Chondrocyte (in vitro differentiated cells): ENCODE measurements at places on chromosomes 3 and 15. TPM values are rescaled to one million over a fixed set of nuclear protein-coding genes. Genes with fewer than 3 reads are reported as not detected.
A peak's percentile ranks its signal among the peaks of the same experiment; 100 is the strongest.

GRCh38 chr15:82855286-82856100 is 46.1 kb downstream of the WHAMM start:
- H3K4me3 ChIP-seq = no peak overlapping the region
- H3K27ac ChIP-seq = no peak overlapping the region
- H3K27me3 ChIP-seq = no peaks in the 10 kb centered on the region
- H3K36me3 ChIP-seq = peaks cover 4% of the 10 kb centered on the region
- H3K4me1 ChIP-seq = no peaks in the 10 kb centered on the region

ZNF662 gene
- not detected in 3 replicates for total RNA-seq

DNA sequence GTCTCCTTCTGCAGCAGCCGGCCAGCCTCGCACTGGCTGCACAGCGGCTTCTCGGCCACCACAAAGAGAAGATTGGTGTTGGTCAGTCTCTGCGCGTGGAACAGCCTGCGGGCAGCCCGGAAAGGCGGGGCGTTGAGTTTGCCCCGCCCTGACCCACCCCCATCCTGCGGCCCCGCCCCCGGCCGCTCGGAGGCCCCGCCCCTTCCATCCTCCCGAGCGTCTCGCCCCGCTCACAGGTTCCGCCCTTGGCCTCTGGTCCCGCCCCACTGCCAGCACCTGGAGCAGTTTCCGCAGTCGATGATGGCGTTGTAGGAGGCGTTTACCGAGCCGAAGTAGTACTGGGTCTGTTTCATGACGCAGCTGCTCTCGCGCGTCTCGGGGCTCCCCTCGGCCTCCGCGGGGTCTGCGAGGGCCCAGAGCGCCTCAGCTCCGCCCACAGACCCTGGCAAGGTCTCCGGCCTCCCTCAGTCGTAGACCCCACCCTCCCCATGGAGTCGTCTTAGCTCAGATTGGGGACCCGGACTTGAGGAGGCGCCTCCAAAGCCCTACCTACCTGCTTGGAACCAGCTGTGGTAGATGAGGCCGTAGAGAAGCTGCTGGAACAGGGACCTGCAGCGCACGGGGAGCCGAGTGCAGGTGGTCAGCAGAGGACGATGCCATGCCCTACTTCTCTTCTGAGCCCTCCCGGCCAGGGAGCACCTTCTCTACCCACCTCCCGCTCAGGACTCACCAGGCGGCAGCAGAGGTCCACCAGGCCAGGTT is 5.9 kb upstream of the TMEM115 start:
- no peaks in the 10 kb centered on the region for H3K36me3 ChIP-seq
- no peaks in the 10 kb centered on the region for H3K27me3 ChIP-seq
- H3K4me3 ChIP-seq = peak overlapping the region; percentile 80
- H3K4me1 ChIP-seq = peaks cover 7% of the 10 kb centered on the region
- H3K27ac ChIP-seq = peak overlapping the region; percentile 45
- DNase-seq = no peak

FAM227B gene
- total RNA-seq = 1.00 to 2.2 TPM (median 1.9 TPM) in 3 replicates

FEZF2 gene
- not detected in 3 replicates for total RNA-seq

DNA sequence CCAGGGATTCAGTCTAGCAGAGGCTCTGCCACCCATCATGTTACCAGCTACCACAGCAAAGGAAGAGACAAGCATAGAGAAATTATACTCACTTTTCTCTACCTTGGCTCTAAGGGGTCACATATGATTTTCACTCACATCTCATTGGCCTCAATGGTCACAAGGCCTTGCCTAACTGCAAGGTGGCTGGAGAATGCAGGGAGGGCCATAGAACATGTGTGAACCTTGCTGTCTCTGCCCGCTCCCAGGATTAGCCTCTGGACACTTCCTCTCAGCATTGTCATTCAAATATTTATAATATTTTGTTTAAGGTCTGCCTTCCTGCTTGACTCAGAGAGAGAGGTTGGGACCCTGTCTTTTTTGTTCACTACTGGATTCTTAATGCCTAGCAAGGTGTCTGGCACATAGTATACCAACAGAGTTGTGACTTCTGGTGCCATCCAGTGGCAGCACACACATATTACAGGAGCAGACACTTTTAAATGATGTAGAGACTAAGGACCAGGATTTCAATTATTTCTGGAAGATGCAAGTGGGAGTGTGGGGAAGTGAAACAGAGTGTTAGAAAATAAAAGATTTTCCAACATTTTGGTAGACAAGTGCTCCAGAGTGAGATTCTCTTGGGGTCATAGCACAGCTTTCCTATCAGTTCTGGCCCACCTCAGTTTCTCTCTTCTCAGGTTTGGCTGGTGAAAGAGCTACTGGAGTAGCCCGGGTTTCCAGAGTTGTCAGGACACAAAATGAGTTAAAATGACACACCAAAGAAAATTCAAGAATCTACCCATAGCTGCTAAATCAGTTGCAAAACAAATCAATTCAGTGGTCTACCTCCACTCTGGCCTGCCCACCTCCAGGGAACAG is 119.0 kb upstream of the RASGRP1 start:
- no peak overlapping the region for H3K4me3 ChIP-seq
- no peak overlapping the region for H3K27ac ChIP-seq
- H3K27me3 ChIP-seq = no peaks in the 10 kb centered on the region
- H3K4me1 ChIP-seq = peaks cover 7% of the 10 kb centered on the region

DNA sequence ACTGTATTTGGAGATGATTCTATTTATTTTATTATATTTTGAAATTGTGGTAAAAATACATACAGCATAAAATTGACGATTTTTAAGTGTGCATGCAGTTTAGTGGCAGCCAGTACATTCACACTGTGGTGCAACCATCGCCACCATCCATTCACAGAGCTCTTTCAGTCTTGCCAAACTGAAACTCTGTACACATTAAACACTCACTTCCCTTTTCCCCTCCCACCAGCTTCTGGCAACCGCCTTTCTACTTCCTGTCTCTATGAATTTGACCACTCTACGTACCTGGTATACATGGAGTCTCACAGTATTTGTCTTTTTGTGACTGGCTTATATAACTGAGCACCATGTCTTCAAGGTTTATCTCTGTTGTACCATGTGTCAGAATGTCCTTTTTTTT is 303.3 kb upstream of the ATP10A start:
- no peak for DNase-seq
- peaks cover 13% of the 10 kb centered on the region for H3K27me3 ChIP-seq
- no peaks in the 10 kb centered on the region for H3K4me1 ChIP-seq
- H3K36me3 ChIP-seq = no peaks in the 10 kb centered on the region

LTK gene
- 0.73 to 1.4 TPM (median 1.0 TPM) in 3 replicates for total RNA-seq

ZBTB47 gene
- total RNA-seq = 38.8 to 44.4 TPM (median 40.0 TPM) in 3 replicates

GRCh38 chr3:175346573-175347356 is 487.6 kb downstream of the NAALADL2 start:
- H3K4me3 ChIP-seq = no peak overlapping the region
- H3K27me3 ChIP-seq = no peaks in the 10 kb centered on the region
- no peaks in the 10 kb centered on the region for H3K36me3 ChIP-seq
- H3K4me1 ChIP-seq = peaks cover 10% of the 10 kb centered on the region
- no peak overlapping the region for H3K27ac ChIP-seq

DNA sequence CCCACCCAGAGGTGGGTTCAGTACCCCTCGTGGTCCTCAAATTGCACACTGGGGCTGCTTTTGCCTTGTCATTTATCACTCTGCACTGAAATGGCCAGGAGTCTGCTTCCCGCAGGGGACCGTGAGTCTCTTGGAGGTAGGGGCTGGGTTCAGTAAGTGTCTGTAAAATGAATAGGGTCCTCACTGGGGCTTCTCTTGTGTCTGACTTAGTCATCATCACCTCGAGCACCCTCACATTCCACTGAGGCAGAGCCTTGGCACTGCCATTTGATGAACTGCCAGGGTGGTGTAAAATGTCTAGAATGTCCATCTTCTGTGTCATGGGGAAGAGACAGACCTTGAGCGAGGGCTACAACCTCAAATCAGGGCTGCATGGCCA is 61.0 kb upstream of the RYK start:
- H3K36me3 ChIP-seq = no peaks in the 10 kb centered on the region
- H3K27me3 ChIP-seq = no peaks in the 10 kb centered on the region
- H3K4me1 ChIP-seq = peaks cover 80% of the 10 kb centered on the region
- H3K4me3 ChIP-seq = no peak overlapping the region
- DNase-seq = no peak
- H3K27ac ChIP-seq = peak overlapping the region; percentile 94

- no peaks in the 10 kb centered on the region for H3K27me3 ChIP-seq
- no peaks in the 10 kb centered on the region for H3K36me3 ChIP-seq
- peaks cover 8% of the 10 kb centered on the region for H3K4me1 ChIP-seq
- H3K4me3 ChIP-seq = no peak overlapping the region
- DNase-seq = no peak
- H3K27ac ChIP-seq = no peak overlapping the region
These were observed 72.0 kb upstream of the PYGO1 start for GRCh38 chr15:55660153-55660552.

DNA sequence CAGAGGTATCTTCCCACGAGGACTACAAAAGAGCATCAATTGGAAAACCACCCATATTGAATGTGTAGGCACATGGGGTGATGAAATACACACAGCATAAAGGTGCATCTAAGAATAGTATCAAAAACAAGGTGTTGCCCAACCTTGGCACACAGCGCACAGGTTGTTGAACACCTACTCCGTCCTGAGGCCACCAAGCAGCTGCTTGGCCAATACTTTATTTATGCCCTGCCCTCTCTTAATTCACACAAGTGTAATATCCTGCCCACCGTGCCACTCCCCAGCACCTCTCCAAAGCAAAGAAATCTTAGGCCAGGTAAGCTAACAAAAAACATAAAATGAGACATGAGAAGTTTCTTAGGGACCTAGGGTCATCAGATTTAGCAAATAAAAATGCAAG is 31.2 kb downstream of the WWTR1 start:
- H3K27ac ChIP-seq = no peak overlapping the region
- H3K27me3 ChIP-seq = no peaks in the 10 kb centered on the region
- no peaks in the 10 kb centered on the region for H3K36me3 ChIP-seq
- H3K4me3 ChIP-seq = no peak overlapping the region

- H3K4me1 ChIP-seq = peaks cover 46% of the 10 kb centered on the region
- no peak overlapping the region for H3K4me3 ChIP-seq
- H3K36me3 ChIP-seq = peaks cover 13% of the 10 kb centered on the region
- H3K27ac ChIP-seq = no peak overlapping the region
These were observed 8.5 kb upstream of the MUSTN1 start for GRCh38 chr3:52843108-52843865.

- H3K27me3 ChIP-seq = no peaks in the 10 kb centered on the region
- H3K4me3 ChIP-seq = no peak overlapping the region
- H3K4me1 ChIP-seq = peaks cover 11% of the 10 kb centered on the region
- H3K36me3 ChIP-seq = peaks cover 44% of the 10 kb centered on the region
- H3K27ac ChIP-seq = no peak overlapping the region
- no peak for DNase-seq
These were observed 81.7 kb downstream of the DHX30 start for GRCh38 chr3:47884603-47885002.

- no peak overlapping the region for H3K27ac ChIP-seq
- H3K4me3 ChIP-seq = no peak overlapping the region
- no peaks in the 10 kb centered on the region for H3K27me3 ChIP-seq
- no peaks in the 10 kb centered on the region for H3K36me3 ChIP-seq
These were observed 155.3 kb upstream of the MEF2A start for GRCh38 chr15:99410477-99410876.

GRIP2 gene
- total RNA-seq = 0.20 to 0.63 TPM in 2 of 3 replicates, not detected in the other
